ENCODE measurements at places on chromosomes 5 and 9.
A peak's percentile ranks its signal among the peaks of the same experiment; 100 is the strongest.

- DNase-seq, result no peak
Measured at GRCh38 chr9:130616451-130616850, 37.1 kb downstream of the FUBP3 start.

DNA sequence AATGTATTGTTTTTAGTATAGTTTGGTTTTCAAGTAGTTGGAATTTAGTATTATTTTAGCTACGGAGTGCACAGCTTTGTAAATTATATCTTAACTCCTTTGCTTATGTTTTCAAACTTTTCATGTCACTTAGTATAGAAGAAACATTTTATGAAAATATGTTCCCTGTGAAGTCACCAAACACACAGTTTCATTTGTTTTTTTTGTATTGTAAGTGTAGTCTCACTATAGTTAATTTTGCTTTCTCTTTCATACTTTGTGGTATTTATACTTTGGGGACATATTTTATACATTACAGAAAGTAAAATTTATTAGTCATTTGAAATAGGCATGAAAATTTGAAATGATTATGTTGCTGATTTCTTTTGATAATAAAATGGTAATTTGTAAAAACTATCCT lies 5.0 kb downstream of the CHSY3 start:
- DNase-seq, result no peak

DNA sequence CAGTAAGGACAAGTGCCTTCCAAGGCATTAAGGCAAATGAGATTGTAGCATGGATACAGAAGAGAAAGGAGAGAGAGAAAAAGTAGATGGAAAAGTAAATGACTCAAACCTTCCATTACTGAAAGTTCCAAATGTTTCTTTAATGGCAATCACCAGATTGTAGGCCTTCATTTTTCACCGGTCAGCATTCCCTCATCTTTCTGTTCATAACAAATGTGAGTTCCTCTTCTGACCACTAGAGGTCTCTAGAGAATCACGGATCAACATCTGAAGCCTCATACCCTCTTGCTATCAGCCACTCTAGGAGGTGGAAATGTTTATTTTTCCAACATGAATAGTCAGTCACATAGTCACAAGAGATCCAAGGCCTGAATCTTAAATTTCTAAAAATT lies 73.6 kb upstream of the RPS23 start:
- no peak for DNase-seq

GRCh38 chr9:122406070-122406890 lies 35.5 kb downstream of the PTGS1 start:
- DNase-seq, result no peak

DNA sequence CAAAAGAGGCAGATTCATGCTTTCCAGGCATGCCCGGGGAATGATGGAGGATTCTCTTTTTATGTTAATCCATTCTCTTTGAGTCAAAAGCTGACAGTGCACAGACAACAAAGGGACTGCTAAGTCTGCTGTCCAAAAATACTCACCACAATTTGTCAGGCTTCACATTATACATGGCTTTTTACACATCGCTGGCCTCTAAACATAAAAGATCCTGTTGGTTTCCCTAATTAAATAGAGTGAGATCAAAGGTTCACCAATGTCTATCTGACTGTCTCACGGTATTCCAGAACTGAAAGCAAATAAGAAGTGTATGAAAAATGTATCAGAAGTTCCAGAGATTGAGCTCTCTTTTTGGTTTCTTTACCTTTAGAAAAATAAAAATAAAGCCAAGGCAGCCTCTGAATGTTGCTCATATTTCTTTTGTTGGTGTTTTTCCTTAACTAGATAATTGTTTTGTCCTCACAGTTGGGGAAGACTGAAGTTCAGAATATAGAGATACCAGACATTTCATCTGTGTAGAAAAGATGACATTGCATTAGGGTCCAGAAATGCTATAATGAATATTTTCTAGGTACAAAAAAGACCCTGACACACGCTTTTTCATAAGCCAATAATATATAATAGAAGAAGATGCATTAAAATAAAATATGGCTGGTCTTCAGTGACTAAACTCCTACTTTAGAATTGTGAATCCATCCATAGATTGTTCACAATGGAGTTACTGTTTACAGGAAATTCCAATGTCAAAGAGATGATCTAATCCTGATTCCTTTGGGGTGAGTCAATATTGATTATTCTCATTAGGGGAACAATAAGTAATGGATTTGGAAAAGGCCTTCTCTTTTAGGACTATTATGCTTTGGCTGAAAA lies 688.2 kb upstream of the CDH6 start:
- DNase-seq, result no peak

DNA sequence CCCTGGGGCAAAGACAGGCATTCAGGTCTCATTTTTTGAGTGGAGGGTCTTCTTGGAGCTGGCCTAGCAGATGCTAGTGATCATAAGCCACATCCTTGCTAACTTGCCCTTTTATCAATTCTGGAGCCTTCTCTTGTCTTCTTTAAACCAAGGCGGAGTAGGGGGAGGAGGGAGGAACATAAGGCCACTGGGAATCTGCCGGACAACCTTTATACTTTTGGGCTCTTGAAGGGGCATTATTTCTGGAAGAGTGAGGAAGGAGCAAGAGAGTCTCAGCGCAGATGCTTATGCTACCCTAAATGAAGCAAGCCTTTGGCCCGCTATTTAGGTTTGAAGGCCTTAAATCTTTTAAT lies 2.0 kb downstream of the TMEFF1 start:
- no peak for DNase-seq

- no peak for DNase-seq
Measured at GRCh38 chr9:121902461-121903135, 190.5 kb downstream of the TTLL11 start.

- DNase-seq, result no peak
Measured at GRCh38 chr5:111251921-111252320, 27.7 kb downstream of the CAMK4 start.

DNA sequence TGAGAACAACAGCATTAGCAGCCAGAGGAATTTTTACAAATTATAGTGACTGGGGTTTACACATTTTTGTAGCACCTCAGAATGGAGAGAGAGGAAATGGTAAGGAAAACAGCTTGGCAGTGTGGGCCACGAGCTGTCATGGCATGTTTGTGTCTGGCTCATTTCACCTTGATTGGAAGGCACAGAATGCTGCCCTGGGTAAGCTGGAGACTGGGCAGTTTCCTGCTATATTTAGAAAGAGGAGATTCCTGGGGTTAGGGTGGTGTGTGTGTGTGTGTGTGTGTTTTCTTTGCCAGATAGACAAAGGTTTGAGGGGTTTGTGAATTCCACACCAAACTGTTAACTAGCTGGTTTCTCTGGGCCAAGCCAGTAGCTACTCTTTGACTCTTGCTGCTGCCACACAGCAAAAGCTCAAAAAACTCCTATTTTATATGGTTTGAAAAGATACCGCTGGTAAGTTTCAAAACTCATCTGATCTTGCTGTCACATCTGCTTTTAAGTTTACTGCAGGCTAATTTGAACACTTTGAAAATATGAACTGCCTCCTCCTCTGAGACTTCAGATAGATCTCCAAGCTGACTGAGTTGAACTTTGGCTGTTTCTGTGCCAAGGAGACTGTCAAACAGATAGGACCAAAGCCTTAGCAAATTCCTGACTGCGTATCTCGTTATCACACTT lies 9.1 kb downstream of the ARHGAP26 start:
- no peak for DNase-seq

DNA sequence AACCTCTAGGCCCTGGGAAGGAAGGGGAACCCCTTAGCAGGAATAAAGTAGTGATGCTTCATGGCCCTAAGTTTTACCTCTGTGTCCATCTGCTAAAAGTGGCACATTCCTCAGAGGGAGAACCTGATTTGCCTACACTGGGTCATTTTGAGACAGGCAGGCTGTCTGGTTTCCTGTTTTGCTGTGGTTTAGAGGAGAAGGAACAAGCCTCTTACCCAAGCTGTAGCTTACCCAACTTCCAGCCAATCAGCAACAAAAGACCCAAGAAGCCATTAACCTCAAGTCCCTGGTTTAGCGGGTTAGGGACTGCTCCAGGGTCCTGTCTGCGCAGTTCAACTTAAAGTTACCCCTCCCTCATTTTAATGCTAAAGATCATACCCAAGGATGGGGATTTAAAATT lies 411.0 kb downstream of the MAT2B start:
- DNase-seq, result peak; percentile 70

DNA sequence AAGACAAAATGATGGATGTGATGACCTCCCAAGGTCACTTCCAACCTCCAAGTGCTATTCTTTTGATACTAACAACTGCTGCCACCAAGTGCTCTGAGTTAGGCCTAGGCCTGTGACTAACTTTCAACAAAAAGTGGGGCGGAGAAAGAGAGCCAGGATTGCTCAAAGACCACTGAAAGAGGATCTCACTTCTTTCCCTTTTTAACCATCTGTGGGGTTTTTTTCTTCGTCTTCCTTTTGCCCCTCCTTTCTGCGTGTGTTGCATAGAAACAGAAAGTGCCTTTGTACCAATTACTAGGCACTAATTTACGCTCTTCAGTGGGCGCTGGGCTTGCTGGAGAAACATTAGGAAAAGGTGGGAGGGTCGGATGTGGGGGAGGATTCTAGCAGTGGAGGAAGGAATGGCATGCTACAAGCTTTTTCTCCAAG lies 8.0 kb downstream of the KLF9 start:
- DNase-seq, result peak; percentile 35

DNA sequence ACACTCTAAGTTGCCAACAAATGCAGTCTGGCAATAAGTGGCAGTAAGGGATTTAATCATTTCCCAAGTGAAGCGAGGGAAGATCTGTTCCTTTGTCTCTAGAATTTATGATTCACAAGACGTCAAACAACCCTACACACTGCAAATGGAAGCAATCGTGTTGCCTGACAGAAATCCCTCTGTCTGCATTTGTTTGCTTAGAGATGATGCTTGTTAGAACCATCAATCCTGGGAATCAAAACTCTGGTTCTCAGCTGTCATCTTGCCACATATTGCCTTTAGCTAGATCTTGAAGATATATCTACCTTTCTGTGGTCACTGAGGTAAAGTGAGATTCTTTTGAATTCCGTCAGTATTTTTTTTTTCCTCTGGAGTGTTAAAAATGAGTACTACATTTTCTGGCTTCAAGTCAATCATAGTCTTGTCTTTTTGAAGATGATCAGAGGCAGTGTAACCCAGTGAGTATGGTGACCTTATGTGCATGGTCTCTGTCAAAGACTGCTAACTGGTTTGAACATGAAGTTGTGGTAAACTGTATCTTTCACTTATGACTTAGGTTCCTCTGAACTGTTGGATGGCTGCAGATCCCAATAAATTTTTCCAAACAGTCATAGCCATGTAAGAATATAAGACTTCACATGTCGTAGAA lies 106.4 kb upstream of the STARD4 start:
- DNase-seq, result no peak

DNA sequence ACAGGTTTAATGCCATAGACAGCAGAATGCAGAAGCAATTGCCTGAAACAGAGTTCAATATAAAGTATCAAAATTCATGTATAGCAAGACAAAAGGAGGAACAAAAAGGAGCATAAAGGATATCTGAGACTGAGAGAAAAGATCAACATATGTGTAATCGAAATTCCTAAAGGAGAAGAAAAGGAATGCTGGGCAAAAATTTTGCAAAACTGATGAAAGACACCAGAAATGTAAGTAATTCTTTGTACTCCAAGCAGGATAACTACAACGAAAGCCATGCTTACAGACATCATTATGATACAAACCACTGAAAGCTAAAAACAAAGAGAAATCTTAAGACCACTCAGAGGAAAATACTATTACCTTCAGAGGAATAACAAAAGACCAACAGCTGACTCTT lies 72.8 kb upstream of the MTAP start:
- DNase-seq, result no peak

- no peak for DNase-seq
Measured at GRCh38 chr5:36878392-36879082, 2.0 kb downstream of the NIPBL start.

GRCh38 chr9:25678147-25678666 lies at the start of gene TUSC1:
TUSC1 (minus strand) TSS chr9:25678444; CDS start chr9:25678312, 132 bp downstream.
- DNase-seq, result peak; percentile 3

- no peak for DNase-seq
Measured at GRCh38 chr9:69535911-69536310, 136.3 kb downstream of the APBA1 start.

DNA sequence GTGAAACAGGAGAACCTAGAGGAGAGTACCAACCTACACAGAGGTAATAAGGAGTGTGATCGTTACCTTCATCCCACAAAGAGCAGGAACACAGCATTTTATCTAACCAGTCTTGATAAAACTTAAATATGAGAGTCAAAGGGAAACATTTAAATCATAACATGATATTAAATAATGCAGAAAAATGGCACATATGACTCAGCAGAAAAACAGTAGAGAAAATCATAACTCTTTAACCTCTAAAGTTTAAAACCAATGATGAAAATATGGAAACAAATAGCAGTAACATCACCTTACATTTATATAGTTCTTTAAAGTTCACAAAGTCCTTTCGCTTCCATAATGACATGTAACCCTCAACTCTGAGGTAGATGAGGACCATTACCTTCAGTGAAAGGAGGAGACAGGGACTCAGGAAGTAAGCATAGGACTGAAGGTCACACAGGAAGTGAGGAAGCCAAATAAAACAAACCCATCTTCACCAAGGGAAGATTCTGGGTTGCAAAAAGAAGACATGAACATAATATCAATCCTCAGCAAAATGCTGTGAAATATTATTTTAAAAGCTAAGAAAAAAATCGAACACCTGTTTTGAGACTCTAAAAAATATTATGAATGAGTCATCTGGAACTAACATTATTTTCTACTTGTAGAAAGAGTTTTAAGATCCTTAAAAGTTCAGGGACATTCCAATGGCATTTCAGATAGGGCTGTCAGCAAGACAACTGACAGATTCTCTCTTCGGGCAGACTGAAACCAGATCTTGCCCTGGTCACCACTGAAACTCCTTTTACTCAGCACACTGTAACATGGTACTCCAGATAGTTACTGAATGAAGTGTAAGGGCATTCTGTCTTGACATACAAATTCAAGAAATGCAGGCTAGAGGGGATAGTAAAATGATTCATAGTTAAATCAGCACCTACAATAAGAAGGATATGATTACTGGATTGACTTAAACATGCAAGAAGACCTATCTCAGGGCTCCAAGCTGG lies 148.5 kb downstream of the EPB41L4A start:
- no peak for DNase-seq

DNA sequence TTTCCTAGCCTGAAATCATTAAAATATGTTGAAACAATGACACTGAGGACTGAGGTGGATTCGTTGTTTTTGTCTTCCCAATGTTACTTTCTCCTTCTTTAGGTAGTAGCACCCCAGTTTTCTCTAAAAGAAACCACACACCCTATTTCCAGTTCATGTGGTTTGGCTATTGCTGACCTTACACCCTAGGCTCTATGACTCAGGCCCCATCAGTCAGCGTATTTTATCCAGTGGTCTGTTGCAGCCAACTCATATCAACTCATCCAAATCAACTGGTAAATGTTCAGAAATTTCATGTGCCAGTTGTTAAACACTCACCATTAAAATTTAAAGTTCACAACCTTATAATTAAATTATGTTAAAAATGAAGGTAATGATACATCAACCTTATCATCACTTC lies 44.6 kb upstream of the NFIB start:
- no peak for DNase-seq
